ENCODE measurements at places on chromosomes 13 and 19. TPM values are rescaled to one million over a fixed set of nuclear protein-coding genes. Genes with fewer than 3 reads are reported as not detected.

The PEG3 gene
- total RNA-seq: 4.9 TPM

DNA sequence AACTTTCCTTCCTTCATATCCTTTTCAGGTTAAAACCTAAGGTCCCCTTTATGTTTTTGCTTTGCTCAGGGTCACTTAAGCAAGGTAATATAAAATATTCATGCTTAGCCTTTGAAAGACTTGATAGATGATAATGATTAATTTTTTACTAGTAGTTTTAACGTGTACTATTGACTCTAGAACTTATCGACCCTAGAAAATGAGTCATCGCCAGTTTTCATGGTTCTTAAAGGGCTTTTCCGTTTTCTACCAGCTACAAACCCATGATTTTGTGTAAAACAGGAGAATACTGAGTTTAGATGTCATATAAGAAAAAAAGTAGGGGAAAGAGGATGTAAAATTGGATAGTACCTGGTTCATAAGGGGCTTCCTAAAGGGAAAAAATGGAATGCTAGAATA is 75.7 kb downstream of the DHRS12 start:
- H3K27me3 ChIP-seq: no peaks in the 10 kb centered on the region
- no peak overlapping the region for H3K27ac ChIP-seq
- DNase-seq: no peak
- H3K4me1 ChIP-seq: peaks cover 34% of the 10 kb centered on the region

DNA sequence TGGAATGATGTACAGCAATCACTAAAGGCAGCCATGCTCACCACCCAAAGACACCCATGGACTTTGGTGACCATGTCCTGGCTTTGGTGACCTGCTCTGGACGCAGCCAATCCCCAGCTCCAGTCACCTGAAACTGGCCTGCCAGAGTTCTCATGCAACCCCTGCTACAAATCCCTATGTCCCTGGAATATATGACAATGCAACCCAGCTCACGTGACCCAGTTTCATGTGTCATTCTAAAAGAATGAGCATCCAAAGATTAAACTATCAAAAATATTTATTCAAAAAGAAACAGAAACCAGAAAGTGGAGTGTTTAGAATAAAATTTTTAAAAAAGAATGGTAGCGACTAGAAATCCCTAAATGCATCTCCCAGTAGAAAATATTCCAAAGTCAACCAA is 203.3 kb upstream of the IRS2 start:
- H3K36me3 ChIP-seq: no peaks in the 10 kb centered on the region
- no peaks in the 10 kb centered on the region for H3K27me3 ChIP-seq
- no peak overlapping the region for H3K27ac ChIP-seq

The ZNF441 gene
- 6.9 TPM for total RNA-seq

DNA sequence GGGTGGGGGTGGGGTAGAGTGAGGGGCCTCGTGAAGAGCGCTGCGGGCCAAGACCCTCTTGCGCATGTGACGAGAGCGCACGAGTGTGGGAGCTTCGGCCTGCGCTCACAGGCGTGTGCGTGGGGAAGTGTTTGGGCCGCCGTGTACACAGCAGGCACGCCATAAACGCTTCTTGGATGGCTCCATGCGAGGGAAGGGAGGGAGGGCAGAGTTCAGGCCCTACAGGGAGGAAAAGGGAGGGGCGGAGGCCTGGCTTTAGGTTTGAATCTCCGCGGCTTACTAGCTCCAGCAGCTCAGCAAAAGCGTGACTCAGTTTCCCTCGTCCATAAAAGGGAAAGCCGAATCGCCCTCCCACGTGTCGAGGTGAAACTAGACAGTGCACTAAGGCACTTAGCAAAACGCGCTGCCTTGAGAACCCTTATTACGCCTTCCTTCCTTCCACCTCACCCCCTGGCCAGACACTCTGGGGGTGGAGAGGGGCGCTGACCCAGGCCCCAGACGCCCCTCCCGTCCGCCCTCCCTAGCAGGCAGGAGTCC is 12.5 kb downstream of the GADD45B start:
- H3K36me3 ChIP-seq: no peaks in the 10 kb centered on the region
- H3K4me1 ChIP-seq: peaks cover 21% of the 10 kb centered on the region

- peaks cover 4% of the 10 kb centered on the region for H3K36me3 ChIP-seq
- H3K4me1 ChIP-seq: no peaks in the 10 kb centered on the region
- DNase-seq: no peak
- H3K4me3 ChIP-seq: no peak overlapping the region
- H3K27ac ChIP-seq: no peak overlapping the region
Measured at GRCh38 chr13:23752111-23753001, 136.8 kb downstream of the MIPEP start.

DNA sequence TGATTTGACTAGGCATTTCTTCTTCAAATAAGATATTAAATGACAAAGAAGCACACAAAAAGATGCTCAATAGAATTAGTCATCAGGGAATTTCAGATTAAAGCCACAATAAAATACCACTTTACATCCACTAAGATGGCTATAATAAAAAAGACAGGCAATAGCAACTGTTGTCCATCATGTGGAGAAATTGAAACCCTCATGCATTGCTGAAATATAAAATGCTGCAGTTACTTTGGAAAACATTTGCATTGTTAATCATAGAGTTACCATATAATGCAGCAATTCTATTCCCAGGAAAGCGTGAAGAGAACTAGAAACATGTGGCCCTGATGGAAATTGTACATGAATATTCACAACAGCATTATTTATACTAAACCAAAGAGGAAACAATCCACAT is 605.5 kb upstream of the SLITRK1 start:
- no peaks in the 10 kb centered on the region for H3K4me1 ChIP-seq
- H3K27me3 ChIP-seq: no peaks in the 10 kb centered on the region
- no peak for DNase-seq
- H3K36me3 ChIP-seq: no peaks in the 10 kb centered on the region
